ENCODE measurements at places on chromosomes 1 and 21. TPM values are rescaled to one million over a fixed set of nuclear protein-coding genes. Genes with fewer than 3 reads are reported as not detected.

- DNase-seq = no peak
These were observed 99.0 kb upstream of the HNRNPU start for GRCh38 chr1:244963231-244963826.

- no peak for DNase-seq
These were observed 11.9 kb downstream of the FGGY start for GRCh38 chr1:59308839-59309238.

The IL20 gene
- not detected for total RNA-seq

The PADI1 gene
- not detected for total RNA-seq

The CLCNKA gene
- total RNA-seq = 0.31 TPM

The ASTN1 gene
- not detected for total RNA-seq

- DNase-seq = peak; percentile 79
These were observed 441 bp downstream of the FUBP1 start for GRCh38 chr1:77978293-77978968.

- no peak for DNase-seq
These were observed 3.6 kb upstream of the GNB1 start for GRCh38 chr1:1894354-1895059.

GRCh38 chr1:6519935-6520671 is 28.6 kb upstream of the PLEKHG5 start:
- DNase-seq = peak; percentile 60

GRCh38 chr1:179788259-179788658 is 45.2 kb downstream of the FAM163A start:
- no peak for DNase-seq

DNA sequence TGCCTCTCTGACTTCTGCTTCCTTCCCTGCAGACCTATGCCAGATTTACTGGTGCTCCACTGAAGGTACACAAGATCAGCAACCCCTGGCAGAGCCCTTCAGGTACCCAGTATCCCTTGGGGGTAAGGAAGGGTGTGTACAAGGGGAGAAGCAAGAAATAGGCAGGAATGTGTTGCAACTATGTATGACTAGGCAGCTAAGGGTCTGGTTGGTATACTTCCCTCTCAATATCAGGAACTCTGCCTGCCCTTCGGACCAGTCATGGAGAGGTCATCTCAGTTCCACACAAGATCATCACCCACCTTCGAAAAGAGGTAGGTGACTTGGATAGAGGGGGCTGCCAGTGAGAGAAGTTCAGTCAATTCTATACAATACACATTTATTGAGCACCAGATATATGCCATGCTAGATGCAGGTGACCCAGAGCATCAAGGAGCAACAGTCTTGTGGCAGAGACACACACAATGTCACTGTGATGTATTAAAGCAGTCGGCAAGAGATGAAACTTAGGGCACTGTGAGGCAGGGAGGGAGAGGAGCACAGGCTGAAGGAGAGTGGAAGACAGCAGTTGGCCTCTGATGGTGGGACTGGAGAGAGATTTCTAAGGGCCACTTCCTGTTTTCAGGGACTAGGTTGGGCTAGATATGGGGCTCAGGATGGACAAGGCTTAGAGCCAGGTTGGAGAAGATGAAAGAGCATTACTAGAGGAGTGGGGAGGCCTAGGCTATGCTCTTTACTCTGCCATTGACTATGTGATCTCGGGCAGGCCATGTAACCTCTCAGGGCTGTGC is 2.0 kb downstream of the MTX1 start:
- DNase-seq = no peak

The IGSF3 gene
- 8.5 TPM for total RNA-seq

The RNF207 gene
- total RNA-seq = 0.44 TPM

The FNDC10 gene
- total RNA-seq = 6.8 TPM

DNA sequence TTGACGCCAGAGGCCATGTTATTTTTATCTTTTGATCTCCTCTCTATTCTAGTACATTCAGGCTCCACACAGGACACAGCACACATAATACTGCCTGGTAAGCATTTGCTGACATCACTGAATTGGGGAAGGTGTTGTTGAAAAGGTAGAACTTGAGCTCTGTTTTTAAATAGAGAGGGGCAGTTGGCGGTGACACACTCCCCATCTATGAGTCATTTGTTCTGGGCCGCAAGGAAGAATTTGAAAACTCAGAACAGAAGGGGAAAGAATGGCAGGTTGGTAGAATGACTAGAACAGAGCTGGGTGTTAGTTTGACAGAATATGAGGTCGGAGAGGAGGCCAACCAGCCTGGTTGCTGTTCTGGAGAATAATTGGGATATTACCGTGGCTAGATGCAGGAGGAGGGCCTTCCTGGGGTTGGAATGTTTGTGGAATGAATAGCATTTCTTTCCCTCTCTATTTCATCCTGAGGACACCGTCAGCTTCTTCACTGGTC is 52.1 kb upstream of the ERRFI1 start:
- no peak for DNase-seq

DNA sequence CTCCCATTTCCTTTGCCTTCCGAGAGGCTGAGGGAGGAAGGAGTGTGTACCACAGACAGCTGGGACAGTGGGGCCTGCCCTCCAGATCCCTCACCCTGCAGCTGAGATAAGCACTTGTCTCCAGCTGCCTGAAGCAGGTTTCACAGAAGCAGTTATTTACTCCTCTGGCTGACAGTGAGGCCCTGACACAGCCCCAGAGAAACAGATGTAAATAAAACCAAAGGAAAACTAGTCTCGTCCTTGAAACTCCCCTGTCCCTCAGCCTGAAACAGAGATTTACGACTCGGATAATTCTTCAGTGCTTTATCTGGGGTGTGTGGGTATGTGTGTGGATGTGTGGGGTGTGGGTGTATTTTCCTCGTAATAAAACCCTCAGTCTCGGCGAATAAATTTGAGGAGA is 181.1 kb downstream of the IGSF21 start:
- no peak for DNase-seq

GRCh38 chr1:2546515-2547209 is 9.5 kb upstream of the TNFRSF14 start:
- DNase-seq = no peak

The OR14K1 gene
- total RNA-seq = not detected

The MCOLN3 gene
- not detected for total RNA-seq

GRCh38 chr1:183734543-183735036 is 70.3 kb upstream of the RGL1 start:
- DNase-seq = peak; percentile 73

The SERPINC1 gene
- not detected for total RNA-seq

The TACSTD2 gene
- not detected for total RNA-seq

DNA sequence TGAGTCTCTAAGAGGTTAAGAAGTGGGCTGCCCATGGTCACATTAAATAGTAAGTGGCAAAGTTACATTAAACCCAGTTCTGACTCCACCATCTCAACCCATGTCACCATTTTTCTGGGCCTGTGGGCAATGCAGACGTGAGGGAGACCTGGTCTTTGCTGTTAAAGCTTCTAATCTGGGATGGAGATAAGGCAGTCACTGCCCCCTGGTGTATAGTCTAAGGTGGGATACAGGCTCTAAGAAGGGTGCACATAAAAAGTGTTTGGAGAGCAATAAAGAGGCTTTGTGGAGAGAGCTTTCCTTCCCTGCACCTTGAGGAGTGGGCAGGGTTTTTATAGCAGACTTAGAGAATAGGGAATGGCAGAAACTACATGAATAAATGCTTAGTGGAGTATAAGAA is 141.3 kb downstream of the ROR1 start:
- DNase-seq = no peak

DNA sequence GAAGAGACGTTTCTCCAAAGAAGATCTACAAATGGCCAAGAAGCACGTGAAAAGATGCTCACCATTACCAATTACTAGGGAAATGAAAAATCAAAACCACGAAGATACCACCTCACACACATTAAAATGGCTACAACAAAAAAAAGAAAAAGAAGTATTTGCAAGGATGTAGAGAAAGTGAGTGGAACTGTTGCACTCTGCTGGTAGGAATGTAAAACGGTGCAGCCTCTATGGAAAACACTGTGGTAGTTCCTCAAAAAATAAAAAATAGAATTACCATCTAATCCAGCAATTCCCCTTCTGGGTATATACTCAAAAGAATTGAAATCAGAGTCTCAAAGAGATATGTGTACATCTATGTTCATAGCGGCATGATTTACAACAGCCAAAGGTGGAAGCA is 115.4 kb upstream of the EDN2 start:
- no peak for DNase-seq

- DNase-seq = no peak
These were observed 81.1 kb downstream of the TNFSF18 start for GRCh38 chr1:172969611-172970010.

The ARHGAP29 gene
- total RNA-seq = 1.2 TPM

DNA sequence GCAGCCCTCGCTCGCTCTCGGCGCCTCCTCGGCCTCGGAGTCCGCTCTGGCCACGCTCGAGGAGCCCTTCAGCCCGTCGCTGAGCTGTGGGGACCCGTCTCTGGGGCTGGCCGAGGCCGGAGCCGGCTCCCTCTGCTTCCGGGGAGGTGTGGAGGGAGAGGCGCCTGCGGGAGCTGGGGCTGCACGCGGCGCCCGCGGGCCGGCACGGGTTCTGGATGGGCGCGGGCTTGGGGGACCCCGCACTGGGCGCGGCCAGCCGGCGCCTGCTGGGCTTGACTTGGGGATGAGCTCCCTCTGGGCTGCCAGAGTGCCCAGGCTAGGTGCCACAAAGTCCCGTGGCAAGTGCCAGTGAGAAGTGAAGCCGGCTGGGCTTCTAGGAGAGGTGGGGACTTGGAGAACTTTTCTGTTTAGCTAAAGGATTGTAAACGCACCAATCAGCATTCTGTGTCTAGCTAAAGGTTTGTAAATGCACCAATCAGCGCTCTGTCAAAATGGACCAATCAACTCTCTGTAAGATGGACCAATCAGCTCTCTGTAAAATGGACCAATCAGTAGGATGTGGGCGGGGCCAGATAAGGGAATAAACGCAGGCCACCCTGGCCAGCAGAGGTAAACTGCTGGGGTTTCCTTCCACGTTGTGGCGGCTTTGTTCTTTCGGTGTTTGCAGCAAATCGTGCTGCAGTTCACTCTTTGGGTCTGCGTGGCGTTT is 20.2 kb downstream of the EXOC8 start:
- DNase-seq = no peak

GRCh38 chr1:52852854-52853253 is 10.3 kb downstream of the ZYG11A start:
- no peak for DNase-seq

DNA sequence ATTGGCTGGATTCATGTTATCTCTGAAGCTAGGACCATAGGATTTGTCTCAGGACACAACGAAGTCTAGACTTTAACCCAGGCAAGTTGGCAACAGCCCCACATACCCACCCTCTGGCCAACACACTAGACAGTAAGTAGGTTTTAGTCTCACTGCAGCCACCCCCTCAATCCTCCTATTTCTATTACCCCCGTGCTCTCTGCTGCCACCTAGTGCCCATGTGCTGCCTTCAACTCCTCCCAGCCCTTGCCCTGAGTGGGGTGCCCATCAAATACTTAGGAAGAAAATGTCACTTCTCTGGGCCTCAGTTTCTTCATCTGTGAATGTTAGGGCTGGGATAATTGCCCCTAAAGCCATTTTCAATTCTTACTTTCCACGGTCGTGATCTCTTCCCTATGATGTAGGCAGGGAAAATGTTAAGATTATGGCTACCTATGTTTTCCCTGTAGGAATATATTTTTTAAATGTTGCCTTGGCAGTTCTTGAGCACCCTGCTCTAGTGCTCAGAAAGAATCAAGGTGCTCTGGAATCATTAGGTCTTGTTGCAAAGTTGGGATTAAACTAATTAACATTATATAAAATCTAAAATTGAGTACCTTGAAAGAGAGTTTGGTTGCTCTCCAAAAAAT is 213.0 kb downstream of the LMX1A start:
- no peak for DNase-seq

DNA sequence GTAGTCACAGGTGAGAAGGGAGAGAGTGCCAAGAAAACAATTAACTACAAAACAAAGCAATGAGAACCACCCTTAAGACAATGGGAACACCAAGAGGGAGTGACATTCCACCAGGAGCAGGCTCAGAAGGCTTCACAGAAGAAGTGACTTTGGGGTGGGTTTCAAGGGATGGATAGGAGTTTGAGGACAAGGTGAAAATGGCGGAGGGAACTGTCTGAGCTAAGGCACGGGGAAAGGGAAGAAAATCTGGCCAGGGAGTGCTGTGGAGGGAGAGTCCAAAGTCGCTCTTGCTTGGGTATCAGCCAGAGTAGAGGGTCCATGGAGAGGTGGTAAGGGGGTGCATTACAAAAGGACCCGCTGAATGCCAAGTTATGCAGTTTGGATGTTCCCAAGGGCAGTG is 87.3 kb downstream of the CAMK2N1 start:
- no peak for DNase-seq

The BNIPL gene
- not detected for total RNA-seq

GRCh38 chr21:28916150-28916893 is 76.4 kb downstream of the LTN1 start:
- DNase-seq = peak; percentile 69

- DNase-seq = no peak
These were observed 34.9 kb downstream of the VANGL1 start for GRCh38 chr1:115676498-115677181.

- no peak for DNase-seq
These were observed 35.0 kb upstream of the VWA5B1 start for GRCh38 chr1:20255666-20256065.

DNA sequence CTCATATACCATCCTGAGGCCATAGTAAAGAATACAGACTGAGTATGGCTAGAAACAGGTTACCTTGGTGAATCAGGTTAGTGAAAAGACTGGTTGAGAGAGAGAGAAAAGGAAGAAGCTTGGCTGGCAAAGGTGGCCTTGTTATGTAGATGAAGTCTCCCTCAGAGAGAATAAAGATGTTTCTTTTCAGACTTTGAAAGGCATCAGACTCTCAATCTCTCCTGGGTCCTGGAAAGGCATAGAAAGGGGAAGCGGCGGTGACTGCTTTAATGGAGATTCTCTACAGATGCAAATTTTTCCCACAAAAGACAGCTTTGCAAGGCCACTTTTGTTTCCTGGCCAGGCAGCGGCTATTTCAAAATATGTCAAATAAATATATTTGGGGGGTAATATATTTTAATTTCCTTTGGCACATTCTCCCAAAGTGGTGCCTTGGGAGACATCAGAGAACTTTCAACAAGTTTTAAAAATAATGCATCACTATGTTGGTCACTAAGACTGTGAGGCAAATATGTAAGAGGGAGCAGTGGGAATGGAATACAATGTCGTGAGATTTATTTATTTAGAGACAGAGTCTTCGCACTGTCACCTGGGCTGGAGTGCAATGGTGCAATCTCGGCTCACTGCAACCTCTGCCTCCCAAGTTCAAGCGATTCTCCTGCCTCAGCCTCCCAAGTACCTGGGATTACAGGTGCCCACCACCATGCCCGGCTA is 46.1 kb downstream of the NPHS2 start:
- no peak for DNase-seq

GRCh38 chr1:100360790-100361510 is 8.6 kb downstream of the CDC14A start:
- no peak for DNase-seq

DNA sequence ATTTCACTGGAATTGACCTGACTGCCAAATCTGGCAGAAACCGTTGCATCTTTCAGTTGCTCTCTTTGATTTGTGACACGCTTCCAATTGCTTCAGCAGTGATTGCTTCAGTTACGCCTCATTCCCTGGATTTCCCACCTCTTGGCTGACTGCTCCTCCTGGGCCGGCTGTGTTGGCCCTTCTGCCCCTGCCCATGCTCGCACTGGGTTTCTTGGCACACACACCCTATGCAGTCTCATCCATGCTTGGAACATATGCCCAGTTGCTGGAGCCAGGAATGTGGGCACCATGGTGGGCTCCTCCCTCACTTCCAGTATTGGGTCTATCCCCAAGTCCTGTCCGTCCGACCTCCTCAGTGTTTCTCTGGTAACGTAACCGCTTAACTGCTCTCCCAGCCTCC is 2.2 kb upstream of the ZBTB21 start:
- DNase-seq = peak; percentile 82
